Stimulated activated CD8-positive, alpha-beta memory T cell treated with anti-CD3 and anti-CD28 coated beads, Interleukin-4, amount 100 ng/mL, for 1 hour (primary cell): ENCODE measurements at places on chromosomes 3 and 15.

GRCh38 chr3:134134698-134135415 lies 105.1 kb upstream of the SLCO2A1 start:
- DNase-seq: no peak

GRCh38 chr15:37416103-37416502 lies 315.8 kb upstream of the MEIS2 start:
- DNase-seq: no peak

- no peak for DNase-seq
These were observed 223.0 kb downstream of the TBL1XR1 start for GRCh38 chr3:176974279-176974678.

DNA sequence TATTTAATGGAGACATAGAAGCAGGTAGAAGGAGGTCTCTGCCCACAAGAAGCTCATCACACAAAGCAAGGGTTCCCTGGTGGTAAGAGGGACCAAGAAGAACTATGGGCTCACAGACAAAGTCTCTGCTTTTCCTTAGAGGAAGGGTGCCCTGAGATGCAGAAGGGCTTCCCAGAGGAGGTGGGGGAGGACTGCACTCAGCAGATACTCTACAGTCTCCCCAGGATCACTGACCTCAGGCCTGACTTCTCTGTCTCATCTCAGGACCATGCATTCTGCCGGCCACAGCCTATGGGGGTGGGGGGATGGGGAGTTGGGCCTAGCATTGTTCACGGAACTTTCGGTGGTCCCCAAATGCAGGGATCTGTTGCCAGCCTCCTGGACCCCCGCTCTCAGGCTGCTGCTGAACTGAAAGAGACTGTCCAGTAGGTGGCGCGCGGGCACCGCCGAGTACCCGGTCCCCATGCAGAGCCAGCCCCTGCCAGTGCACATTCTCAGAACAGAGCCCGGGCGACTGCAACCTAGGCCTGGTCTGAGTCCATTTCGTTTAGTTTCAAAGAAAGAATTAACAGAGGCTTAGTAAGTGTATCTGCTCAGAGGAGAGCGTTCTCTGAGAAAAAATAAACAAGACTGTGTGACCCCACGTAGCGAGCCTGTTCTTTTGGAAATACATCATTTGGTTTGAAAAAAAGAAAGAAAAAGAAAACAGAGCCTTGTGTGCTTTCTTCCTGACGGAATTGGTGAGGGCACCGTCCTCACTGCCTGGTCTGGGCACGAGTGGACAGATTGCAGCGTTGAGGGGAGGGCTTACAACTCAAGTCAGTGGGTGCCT lies 74.1 kb downstream of the LRTM1 start:
- no peak for DNase-seq

DNA sequence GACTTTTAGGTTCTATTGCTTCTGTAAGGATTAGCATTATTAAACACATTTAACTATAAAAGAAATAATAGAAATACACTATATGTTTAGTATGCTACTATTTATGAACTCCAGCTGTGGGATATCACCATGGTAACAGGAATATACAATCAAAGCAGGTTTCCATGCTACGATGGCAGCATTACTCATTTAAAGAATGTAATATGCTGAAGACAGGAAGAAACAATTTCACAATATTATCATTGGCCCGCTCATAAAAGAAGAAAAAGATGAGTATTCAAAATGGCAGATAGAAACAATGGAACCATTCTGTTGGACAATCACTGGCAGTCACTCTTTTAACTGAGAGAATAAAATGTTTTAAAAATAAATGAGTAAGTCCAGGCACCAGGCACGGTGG lies 153.4 kb downstream of the CBLB start:
- no peak for DNase-seq

- DNase-seq: no peak
These were observed 134.2 kb downstream of the FNDC3B start for GRCh38 chr3:172173316-172174254.

DNA sequence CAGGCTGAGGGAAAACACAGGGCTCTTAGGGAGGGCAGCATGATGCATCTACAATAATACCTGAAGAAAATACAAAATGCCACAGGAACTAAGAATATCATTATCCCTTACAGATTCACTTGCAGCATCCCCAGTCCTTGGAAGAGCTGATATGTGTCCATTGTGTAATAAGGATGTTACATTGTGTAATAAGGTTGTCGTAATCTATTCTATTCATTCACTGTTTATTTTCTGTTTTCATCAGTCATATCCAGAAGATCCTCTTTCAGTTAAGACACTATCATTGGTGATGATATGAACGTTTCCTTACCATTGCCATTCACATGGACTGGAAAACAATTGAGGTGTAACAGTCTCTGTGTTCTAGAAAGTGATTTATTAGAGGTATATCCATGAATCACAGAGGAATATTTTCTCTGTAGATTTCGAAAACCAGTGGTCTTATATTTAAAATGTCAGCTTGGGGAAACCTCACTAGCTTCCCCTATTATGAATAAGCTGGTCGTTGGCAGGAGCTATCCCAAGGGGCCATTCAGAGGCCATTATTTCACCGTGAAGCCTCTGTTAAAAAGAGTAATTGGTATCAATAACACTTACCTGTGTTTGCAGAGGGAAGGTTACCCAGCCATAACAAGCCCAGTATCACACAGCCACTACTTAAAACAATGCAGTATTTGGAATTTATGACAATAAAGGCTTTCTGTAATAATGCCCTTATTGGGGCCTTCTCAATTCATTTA lies 241.1 kb downstream of the ZNF385D start:
- no peak for DNase-seq

GRCh38 chr3:84943379-84943778 lies 15.4 kb upstream of the CADM2 start:
- DNase-seq: no peak

DNA sequence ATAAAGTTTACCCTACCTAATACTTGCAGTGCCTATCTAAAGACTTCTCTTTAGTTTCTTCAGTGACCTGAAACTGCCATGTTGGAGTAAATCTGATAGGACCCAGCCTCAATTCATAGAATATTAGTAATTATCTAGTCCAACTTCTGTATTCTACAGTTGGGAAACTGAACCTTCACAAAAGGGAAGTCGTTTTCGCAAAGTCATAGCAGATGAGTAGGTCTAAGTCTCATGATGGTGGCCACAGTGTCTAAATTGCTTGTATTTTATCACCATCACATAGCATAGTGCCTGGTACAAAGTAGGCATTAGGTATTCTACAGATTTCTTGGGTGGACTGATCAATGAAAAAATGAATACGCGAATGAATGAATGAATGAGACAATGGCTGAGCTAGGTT lies 8.4 kb downstream of the GMNC start:
- DNase-seq: no peak

DNA sequence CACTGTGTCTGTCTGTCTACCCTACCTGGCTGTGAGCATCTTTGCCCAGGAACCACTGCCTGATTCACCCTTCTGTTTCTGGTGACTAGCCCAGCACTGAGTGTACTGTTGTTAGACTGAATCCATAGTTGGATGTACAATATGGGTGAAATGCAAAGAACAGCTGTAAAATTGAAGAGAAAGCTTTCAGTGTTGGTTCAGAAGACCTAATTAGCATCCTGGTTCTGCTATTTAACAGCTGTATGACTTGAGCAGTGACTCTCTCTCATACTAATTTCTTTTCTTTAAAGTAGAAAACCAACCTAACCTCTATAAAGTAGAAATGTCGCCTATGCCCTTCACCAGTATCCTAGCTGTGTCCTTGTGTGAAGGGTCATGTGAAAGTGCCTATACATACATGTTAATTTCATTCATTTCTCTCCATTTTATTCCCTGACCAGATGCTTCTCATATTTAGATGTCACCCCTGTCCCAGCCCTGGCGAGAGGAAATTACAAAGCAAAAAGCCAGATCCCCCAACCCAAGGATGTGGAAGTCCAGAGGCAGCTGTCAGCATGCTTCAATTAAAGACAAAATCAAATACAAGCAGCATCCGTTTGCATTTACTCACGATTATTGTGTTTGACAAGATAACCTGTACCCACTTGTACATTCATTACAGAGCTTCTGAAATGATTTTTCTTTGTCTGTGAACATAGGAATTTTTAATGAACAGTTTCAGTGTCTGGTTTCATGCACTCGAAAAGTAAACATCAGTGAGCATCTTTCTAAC lies 305.7 kb upstream of the ICE2 start:
- DNase-seq: no peak

DNA sequence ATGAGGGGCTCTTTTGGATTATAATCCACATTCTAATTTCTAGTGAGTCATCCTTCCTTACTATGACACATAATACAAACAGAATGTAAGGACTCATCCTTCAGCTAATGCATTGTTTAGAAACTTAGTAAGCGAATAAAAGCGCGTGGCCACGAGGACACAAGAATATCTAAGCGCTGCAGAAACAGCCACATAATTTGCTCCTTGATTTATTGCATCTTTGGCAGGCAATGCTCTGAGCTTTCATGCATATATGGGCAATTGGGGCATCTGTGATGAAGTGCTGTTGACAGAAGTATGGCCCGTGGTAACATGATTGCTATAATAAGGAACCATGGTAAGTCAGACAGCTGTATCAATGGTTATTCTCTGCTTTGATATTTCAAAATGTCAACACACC lies 191.3 kb upstream of the ZNF385D start:
- no peak for DNase-seq

GRCh38 chr3:13452490-13453335 lies 27.4 kb upstream of the HDAC11 start:
- no peak for DNase-seq
